GM12892 (cell line): ENCODE measurements at places on chromosomes 3 and 15.

DNA sequence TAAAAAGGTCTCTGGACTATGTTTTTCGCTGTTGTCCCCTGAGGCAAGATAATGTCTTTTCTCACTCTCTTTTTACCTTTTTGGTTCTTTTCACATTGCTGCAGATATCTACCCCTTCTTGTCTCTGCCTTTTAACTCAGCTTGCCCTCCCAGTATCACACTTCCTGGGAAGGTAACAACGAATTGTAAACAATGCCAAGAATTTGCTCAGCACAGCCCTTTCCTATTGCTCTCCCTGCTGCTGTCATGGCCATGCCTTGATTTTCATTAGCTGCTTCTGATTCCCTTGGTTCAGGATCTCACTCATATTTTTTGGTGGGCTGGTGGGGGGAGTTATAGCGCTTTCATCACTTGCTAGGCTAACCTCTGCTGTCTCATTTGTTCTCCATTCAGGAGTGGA, 123.1 kb upstream of the DPH6 start:
- DNase-seq: no peak

GRCh38 chr15:65762399-65762798, 29.7 kb downstream of the DENND4A start:
- no peak for DNase-seq

DNA sequence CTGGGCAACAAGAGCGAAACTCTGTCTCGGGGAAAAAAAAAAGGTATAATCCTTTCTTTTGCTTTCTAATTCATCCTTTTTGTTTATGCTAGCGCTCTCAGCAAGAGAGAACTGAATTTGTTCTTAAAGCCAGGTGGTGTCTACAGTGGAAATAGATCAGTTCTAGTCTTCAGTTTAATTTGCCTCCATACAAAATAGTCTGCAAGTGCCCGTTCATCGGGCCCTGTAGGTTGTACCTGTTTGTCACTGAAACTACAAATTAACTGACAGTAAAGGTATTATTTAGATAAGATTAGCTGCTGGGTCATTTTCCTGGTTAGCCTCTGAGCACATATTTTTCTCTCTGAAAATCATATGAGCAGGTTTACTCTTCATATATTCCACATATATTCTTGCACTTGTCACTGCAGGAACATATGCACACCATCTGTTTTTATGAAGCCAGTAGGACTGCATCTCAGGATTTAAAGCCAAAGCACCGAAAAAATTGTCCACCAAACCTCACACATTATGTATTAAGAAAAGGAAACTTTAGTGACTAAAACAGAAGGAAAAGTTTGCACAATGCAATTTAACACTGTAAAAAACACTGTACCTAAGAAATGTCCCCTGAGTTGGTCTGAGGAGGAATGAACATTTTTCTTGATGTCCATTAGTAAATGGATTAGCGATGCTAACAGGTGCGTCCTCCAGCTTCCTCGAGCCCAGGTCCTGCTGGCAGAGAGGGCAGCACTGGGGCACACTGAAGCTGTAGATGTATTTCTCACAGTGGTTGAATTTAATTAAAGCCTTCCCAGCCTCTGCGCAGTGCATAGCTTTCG, 437 bp downstream of the MKRN2OS start:
- DNase-seq: no peak

DNA sequence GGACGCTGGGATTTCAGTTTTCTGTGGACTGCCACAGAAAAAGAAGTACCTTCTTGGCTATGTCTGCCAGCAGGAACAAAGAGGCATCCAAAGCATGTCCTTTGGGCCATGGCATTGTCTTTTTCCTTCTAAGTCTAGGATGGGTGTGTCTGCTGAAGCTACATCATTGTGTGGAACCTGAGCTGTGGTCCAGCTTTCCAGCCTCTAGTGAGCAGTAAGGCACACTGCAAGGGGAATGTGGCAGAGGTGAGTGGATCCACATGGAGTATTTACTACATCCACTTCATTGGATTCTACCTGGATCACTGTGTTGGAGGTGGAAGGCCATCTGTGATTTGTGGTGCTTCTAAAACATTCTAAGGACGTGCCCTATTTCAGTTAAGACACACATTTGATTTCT, 23.7 kb downstream of the CMTM8 start:
- no peak for DNase-seq

DNA sequence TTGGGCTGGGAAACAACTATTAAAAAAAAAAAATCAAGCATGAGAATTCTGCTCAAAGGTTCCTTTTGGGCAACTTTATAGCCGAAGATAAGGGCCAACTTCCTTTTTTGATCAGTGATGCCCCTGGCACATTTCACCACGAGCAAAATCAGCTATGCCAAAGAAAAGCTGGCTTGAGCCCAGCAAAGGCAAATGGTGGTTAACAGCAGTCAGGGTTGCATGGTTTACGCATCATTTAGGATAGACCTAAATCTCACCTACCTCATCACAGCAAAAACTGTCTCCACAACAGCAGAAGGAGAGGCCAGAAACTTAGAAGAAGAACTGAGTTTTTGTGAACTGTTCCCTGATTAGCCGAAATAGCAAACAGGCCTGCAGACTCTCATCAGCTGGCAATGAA, 220.1 kb upstream of the CDIN1 start:
- DNase-seq: no peak

DNA sequence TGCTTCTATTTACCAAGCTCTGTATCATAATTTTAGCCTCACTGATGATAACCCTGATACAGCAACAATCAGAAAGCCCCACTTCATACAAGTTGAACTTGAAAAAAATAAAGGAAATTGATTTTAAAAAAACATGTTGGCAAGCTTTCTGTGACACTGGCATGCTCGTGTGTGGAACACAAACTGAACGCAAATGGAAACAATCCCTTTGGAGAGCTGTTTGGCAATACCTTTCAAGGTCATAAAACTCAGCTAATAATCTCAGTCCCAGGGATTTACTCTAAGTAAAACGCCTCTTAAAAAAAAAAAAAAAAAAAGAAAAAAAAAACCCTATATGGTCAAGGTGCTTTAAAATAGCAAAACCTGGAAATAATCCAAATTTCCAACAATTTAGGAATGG, 166.7 kb upstream of the BCL6 start:
- DNase-seq: no peak

GRCh38 chr15:47796830-47797229, 79.5 kb downstream of the SEMA6D start:
- DNase-seq: no peak

DNA sequence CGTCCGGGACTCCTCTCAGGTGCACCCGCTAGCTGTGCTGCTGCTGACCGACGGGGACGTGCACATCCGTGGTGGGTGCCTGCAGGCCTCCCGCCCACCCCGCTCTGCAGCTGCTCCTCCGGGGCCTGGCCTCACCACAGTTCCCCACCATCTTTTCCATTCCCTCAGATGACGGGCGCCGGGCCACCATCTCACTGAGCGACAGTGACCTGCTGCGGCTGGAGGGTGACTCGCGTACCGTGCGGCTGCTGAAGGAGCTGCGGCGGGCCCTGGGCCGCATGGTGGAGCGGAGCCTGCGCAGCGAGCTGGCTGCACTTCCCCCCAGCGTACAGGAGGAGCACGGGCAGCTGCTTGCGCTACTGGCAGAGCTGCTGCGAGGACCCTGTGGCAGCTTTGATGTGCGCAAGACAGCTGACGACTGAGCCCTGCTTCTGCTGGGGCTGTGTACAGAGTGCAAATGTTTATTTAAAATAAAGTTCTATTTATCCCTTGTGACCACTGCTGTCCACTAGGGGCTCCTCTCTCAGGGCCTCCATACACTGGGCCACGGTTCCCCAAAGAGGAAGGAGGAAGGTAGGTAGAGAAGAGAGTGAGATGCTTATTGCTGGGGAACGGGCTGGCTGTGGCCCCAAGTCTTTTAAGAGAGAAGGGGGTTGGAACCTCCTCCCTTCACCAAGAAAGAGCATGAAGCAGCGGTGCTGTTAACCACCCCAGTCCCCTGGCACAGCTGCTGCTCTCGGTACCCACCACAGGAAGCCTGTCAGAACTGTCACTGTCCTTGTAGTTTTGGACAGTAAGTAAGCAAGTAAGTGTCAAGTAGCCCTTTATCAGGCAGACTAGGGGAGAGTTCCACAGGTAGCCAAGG, 47.0 kb downstream of the DHX30 start:
- DNase-seq: no peak

DNA sequence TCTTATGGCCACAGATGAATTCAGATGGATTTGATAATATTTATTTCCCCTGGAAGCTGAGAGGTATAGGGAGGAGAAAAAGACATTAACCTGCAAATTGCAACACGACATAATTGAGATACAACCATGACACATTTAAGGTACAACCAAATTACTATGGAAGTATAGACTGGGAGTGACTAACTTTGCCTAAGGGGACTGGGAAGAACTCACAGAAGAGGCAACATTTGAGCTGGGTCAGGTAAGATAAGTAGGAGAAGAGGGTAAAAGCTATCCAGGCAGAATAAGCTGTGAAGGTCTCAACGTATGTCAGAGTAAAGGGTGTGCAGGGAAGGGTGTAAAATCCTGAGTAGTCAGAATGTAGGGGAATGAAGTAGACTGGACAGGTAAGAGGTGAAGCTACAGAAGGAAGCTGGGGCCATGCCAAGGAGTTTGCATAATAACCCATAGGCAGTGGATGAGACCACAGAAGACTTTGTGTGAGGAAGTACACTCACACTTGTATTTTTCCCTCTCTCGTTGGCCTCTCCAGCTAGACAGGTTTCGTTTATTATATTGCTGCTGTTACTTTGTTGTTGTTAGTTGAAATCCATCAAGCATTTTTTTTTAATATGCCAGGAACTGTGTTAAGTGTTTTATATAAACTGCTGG, 28.0 kb upstream of the PTX3 start:
- DNase-seq: no peak

DNA sequence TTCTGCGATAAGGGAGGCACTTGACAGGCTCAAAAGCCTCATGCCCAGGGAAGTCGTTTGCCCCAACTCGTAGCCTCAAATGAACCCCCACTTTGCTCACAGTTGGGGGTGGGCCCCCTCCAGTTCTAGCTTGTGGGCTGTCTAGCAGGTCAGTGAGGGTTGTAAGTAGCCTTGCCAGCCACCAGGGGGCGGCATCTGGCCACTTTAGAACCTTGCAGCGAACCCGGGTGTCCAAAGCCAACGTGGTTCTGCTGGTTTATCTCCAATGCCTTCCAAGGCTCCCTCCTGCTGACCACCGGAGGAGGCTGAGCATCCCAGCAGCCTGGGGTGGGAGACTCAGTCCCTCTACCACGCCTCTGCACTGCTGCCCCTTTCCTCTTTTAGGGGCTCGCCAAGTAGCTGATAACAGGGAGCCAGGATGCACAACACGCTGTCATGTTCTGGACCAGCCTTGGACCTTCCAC, 9.2 kb upstream of the RBSN start:
- DNase-seq: peak; percentile 80

DNA sequence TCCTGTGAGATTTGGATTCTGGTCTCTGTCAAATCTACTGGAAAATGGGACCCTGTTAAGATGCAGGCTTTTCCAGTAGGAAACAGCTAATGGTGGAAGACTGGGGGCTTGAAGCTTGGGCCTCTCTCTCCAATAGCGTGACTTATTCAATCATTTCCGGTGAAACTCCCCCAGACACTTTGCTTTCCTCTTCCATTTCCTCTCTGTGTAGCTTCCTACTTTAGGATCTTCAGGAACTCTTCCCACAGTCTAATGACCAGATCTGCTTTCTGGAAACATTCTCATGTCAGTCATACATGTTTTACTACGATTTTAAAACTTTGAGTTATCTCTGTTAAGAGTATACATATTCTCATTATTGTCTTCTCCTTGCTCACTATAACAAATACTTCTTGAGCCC, 28.0 kb upstream of the TPRG1 start:
- no peak for DNase-seq

GRCh38 chr3:33211444-33211843, 7.2 kb downstream of the SUSD5 start:
- no peak for DNase-seq

DNA sequence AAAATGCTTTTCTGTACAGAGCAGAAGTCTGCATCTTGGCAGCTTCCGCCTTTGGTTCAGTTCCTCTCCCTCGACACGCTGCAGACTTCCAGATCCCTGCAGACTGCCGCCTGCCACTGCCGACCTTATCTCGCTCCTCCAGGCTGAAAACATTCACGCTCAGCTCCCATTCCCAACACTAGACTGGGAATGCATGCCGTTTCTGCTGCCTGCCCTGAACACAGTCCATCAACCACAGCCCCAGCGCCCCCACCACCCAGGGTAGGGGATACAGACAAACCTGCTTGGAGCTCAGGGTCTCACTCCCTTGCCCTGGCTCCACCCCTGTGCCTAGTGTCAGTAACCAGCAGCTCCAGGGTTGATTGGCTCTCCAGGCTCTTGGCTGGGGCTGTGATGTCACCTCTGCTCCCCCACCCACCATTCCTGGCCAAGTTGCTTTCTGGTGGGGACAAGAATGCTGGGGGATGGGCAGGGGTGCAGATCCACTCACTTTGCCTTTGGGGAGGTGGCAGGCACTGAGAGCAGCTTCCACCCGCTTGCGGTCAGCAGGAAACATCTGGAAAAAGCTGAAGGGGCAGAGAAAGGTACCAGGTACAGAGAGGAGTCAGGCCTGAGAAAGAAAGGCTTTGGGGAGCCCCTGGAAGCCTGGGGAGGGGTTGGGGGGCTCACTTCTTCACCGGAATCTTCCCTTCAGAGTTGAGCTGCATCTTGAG, 6.1 kb downstream of the PLCB2 start:
- DNase-seq: no peak

GRCh38 chr15:48842501-48842900, 31.6 kb upstream of the CEP152 start:
- DNase-seq: no peak

DNA sequence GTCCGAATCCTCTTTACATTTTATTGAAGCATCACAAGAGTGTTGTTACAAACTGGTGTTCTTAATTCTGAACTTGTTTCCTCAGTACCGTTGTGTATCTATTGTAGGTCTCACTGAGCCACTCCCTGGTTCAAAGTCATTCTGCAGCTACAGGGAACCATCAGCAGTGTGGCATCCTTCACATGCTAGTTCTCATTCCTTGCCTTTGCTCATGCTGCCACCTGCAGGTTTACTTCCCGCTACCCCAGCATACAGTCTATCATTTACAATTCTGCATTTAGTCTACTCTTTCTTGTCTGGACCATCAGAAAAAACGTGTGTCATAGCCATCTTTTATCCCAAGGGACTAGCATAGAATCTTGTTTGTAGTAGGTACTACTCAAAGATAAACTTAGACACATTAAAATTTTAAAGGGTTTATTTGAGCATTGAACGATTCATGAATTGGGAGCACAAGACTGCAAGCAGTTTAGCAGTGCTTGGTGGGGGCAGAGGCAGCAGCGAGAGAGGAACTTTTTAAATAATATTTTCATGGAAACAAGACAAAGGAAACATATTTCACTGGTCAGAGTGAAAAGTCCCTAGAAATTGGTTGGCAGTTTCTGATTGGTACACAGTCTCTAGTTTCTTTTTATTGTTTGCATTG, 402.1 kb downstream of the CADM2 start:
- no peak for DNase-seq

- DNase-seq: no peak
Measured at GRCh38 chr3:17686613-17687012, 55.8 kb downstream of the TBC1D5 start.

DNA sequence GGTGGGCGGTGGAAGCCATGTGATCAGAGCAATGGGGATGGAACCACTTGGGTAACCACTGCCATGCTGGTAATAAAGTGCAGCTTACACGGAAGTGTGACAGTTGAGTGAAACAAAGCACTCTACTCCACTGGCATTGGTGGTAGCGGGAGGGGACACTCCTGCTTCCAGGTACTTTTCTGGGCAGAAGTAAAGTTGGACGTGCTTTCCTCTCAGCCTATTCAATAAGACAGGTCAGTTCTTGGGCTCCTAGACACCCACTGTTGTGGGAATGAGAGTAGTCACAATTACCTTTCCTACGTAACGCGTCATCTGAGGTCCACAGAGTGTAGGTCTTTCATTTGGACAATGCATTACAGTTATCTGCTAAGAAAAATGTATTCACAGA, 51.7 kb upstream of the CHD2 start:
- DNase-seq: no peak
